Hepatic stellate cell (primary cell): ENCODE measurements at places on chromosomes 2 and 18.
A peak's percentile ranks its signal among the peaks of the same experiment; 100 is the strongest.

DNA sequence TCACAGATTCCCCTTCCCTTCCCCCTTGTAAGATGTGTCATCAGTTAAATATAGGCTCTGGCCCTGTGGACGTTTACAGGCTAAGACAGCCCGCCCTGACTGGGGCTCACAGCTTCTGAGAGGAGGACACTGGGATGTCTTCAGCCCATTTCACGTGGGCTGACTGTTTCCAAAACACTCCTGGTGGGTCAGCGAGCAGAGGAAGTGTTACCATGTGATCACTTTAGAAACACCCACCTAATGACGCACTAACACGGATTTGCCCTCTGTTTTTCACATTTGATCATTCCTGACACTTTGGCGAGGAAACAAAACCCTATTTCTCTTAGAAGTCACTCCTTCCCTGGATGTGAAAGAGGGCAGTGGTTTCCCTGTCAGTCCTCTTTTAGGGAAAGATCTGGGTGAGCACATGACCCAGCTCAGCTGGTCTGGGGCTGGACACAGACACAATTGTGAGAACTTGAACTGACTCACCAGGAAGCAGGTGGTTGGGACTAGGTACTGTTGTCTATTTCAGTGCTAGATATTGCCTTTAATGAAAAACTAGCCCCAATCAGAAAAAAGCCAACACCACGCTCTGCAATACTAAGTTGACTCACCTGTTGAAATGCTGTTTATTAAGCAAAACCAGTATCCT lies 38.8 kb downstream of the BMP10 start:
- DNase-seq, result peak; percentile 72

- no peak for DNase-seq
Measured at GRCh38 chr2:85797921-85798320, 44.1 kb downstream of the ATOH8 start.

- DNase-seq, result peak; percentile 60
Measured at GRCh38 chr2:11698009-11698922, 28.3 kb upstream of the NTSR2 start.

DNA sequence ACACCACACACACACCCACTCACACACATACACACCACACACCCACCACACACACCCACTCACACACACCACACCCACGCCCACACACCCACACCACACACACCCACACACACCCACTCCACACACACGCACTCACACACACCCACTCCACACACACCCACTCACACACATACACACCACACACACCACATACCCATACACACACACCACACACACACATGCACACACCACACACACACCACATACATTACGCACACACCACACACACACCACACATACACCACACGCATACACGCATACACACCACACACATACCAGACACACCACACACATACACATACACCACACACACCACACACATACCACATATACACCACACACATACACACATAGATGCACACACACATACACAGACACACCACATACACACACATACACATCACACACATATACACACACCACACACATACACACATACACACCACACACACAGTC lies 37.9 kb downstream of the MCFD2 start:
- no peak for DNase-seq

DNA sequence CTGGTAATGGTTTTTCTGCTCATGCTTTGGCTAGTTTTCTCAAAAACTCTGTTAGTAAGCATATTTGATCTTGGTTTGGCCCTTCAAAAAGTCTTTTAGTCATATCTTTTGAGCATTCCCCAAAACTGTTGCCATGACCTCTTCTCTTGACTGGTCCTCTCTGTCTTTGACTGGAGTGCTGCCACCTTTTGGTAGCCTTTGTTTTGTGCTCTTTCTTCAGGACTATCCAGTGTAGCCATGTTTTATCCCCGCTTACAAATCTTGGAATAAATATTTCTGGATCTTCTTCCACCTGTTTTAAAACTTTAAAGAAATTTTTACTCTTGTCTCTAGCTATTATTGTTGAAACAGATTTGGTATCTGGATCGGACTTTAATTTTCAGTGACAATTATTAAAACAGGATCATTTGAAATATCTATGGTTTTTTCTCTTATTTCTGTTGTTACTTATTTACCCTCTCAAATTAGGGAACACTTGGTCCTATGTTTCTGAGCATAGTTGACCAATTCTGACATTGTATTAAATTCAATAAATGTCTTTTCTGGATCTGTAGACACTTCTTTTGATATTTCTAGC lies 965 bp upstream of the ELOA2 start:
- peak; percentile 53 for DNase-seq

DNA sequence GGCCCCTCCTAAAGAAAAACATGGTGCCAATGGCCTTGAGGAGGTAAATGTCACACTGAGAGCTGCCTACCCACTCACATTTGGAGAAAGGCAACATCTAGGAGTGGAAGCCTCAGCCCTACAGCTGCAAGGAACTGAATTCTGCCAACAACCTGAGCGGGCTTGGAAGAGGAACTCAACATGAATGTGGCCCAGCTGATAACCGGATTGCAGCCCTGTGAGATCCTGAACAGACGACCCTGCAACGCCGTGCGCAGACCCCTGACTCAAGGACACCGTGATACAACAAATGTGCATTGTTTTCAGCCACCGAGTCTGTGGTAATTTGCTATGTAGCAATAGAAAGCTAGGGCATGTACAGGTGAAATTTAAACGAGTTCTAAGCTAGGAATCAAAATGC lies 99.4 kb downstream of the MYOM1 start:
- no peak for DNase-seq

GRCh38 chr18:13136056-13136903 lies 82.3 kb upstream of the LDLRAD4 start:
- peak; percentile 60 for DNase-seq

GRCh38 chr2:211114826-211115455 lies 558.5 kb downstream of the CPS1 start:
- no peak for DNase-seq

- no peak for DNase-seq
Measured at GRCh38 chr18:28108814-28109213, 68.1 kb downstream of the CDH2 start.

DNA sequence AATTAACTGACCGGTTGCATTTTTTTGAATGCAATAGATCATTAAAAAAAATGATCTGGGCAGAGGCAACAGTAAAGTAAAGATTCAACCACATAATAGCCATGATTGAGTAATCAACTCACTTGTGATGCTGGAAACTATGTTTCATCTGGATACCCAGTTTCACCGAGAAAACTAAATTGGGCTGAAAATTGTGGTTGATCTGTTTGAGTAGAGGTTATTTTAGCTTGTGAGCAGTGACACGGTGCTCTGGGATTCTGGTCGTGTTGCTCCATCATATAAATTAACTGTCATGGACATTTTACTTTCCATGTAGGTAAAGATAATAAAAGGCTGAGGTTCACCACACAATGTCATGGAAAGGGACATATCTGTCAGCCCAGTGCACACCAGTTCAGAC lies 58.7 kb downstream of the CD226 start:
- no peak for DNase-seq

GRCh38 chr2:47302308-47302707 lies 100.6 kb upstream of the MSH2 start:
- no peak for DNase-seq

DNA sequence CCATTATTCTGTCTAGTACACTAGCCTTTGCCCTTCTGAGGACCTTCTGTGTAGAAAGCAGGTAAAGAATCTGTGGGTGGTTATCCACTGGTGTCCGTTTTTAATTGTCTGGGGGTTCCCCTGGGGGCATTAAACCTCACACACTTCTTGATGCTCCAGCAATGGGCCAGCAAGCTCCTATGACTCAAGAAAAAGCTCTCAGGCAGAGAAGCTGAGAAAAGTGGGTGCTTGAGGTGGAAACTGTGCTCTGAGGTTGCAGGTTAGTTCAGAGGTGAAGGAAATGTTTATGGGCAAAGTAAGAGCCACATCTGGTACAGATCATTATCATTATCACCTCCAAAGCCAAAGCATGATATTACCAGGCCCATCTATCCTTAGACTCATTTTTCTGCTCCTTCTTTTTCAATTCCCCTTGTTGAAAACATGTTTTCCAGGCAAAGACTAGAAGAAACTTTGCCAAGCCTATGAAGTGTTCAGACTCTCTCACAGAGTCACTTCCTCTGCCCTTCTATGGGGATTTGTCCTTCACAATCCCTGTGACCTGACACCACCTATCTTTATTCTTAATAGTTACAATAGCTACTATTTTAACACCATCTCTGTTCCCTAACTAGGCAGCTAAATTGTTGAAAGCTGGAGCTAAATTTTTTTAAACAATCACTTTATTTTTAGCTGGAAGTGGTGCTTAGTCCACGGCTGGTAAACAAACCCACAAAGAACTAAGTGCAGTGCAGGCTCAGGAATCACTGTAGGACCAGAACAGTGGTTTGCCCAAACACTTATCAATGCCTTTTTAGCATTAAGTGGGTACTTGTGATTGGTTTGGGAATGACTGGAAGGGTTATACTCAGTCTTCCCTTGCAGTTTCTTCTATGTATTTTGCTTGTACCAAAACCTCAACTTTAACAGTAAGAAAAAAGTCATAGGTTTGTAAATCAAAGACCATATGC lies 512.8 kb upstream of the POU3F3 start:
- no peak for DNase-seq

- no peak for DNase-seq
Measured at GRCh38 chr2:143504397-143504796, 375.2 kb downstream of the ARHGAP15 start.

GRCh38 chr18:3170441-3171161 lies 49.2 kb downstream of the MYOM1 start:
- no peak for DNase-seq

- no peak for DNase-seq
Measured at GRCh38 chr2:103289105-103289725, 527.4 kb downstream of the TMEM182 start.

- DNase-seq, result no peak
Measured at GRCh38 chr2:156986339-156986988, 271.0 kb upstream of the GALNT5 start.

GRCh38 chr2:169838743-169839489 lies 11.7 kb downstream of the UBR3 start:
- DNase-seq, result no peak

- no peak for DNase-seq
Measured at GRCh38 chr2:204971206-204971907, 426.1 kb downstream of the PARD3B start.

GRCh38 chr2:121326628-121327027 lies 41.6 kb upstream of the TFCP2L1 start:
- no peak for DNase-seq

DNA sequence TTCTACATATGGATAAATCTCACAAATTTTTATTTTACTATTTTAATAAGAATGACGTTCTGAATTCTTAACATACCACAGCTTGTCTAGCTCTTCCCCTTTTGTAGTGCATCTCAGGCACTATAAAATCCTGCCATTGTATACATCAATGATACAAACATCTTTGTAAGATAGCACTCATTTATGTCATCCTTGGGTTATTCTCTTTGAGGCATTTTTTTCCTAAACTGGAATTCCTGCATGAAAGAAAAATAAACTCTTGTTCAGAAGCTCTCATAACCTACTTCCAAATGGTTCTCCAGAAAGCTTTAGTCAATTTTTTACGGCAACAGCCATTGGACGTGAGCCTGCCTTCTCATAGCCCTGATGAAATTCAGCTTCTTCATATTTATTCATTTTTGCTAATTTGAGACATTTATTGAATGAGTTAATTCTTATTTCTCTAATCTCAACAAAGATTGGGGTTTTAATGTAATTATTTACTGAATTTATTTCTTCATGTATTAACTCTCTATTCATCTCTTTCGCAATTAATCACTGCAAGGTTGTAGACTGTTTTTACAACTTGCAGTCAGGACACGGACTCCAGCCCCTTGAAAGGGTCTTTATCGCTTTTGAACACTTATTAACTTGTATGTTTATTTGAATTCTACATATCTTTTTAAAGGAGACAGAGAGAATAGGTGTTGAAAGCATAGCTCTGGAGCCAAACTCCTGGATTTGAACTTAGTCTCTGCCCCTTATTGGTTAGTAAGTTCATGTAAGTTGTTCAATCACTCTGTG lies 57.6 kb upstream of the PARD3B start:
- no peak for DNase-seq

DNA sequence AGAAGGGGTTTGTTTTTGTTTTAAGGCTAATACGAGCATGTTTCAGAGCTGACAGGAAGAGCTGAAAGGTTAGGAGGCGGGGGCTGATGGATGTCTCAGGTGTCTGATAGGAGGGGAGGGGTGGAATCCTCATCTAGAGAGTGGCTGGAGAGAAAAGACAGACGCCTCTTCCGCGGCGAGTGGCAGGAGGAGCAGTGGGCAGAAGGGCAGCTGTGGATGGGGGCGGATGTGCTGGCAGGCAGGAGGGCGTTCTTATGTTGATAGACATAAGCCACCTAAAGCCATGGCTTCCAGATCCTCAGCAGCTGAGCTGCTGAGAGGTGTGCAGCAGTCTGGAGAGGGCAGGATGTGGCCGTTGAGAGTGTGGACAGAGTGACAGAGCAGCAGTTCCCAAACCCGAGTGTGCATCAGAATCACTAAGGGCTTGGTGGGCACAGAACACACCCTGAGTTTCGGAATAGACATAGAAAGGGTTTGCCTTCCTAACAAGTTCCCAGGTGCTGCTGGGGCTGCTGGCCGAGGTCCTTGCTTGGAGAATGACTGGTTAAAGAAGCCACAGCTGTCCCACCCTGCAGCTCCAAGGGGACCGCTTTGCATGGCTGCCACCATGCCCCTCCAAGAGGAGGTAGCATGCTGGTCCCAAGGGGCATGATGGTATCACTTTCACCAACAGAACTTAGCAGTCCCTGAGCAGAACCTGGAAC lies 3.0 kb upstream of the ITM2C start:
- no peak for DNase-seq

DNA sequence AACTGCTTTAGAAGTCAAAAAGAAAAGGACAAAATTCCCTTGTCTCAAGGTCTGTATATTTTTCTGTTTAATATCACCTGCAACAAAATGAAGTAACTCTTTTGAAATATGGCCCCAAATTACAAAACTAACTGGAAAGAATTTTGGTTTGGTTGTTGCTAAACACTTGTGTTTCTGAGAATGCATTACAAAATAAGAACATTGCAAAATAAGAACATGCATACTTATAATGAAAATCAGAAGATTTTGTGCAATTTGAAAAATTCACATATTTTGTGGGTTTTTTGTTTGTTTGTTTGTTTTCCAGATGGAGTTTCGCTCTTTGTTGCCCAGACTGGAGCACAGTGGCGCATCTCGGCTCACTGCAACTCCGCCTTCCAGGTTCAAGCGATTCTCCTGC lies 21.8 kb downstream of the NDUFB3 start:
- DNase-seq, result no peak

- DNase-seq, result no peak
Measured at GRCh38 chr2:180246268-180246667, 239.2 kb upstream of the CWC22 start.

DNA sequence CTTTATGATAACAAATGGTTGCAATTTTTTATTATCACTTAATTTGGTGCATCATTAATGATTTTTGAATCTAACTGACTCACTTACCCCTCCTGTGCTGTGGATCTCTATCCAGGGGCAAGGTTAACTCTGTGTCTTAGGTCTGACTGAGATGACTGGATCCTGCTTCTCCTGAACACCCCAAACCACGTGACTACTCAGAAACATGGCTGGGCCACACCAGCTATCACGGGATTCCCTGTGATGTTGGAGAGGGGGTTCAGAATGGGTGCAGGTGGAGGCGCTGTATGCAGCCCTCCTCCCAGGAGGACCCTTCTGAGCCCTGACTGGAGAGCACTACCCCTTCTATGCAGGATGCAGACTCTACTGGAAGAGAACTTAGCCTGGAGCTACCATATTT lies 152.4 kb upstream of the CAPN13 start:
- DNase-seq, result no peak
